SHP77 treated with DMSO at 0.1 percent for 48 hours (cell line): ENCODE measurements at places on chromosomes 4 and X.

GRCh38 chr4:118918388-118918787 lies 29.7 kb downstream of the SYNPO2 start:
- no peak for DNase-seq

DNA sequence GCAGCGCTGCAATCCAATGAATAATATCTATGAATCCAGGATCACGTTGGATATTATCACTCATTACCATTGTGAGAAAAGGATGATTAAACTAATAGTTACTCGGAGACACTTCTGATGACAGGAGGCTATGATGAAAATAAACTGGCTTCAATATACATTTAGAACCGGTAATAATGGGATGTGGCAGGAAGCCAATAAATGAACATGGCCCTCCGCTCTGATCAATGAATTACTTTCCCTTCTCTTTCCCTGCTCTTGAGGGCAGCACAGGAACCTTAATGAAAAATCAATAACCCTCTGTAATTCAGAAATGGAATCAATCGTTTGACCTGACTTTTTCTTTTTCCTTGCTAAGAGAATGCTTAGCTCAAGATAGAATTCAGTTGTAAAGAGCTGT lies 103.9 kb upstream of the PAQR3 start:
- DNase-seq, result no peak

- DNase-seq, result no peak
Measured at GRCh38 chr4:6230502-6230785, 30.1 kb upstream of the JAKMIP1 start.

DNA sequence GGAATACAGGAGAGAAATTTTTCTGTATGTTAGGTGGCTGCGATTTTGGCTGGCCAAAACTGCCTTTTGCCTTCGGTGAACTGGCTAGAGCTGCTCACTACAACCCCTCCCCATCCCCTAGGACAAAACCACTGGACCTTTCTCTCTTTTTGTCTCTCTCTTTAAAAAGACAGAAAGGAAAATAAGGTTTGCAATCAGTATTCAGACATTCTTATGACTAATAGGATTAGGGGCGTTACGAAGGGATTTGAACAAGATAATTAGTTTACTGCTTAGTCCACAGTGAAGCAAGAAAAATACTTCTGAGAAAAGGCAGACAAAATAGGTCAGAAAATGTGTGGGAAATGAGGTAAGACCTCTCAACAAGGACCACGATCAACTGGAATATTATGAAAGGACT lies 180.4 kb downstream of the SLIT2 start:
- no peak for DNase-seq

DNA sequence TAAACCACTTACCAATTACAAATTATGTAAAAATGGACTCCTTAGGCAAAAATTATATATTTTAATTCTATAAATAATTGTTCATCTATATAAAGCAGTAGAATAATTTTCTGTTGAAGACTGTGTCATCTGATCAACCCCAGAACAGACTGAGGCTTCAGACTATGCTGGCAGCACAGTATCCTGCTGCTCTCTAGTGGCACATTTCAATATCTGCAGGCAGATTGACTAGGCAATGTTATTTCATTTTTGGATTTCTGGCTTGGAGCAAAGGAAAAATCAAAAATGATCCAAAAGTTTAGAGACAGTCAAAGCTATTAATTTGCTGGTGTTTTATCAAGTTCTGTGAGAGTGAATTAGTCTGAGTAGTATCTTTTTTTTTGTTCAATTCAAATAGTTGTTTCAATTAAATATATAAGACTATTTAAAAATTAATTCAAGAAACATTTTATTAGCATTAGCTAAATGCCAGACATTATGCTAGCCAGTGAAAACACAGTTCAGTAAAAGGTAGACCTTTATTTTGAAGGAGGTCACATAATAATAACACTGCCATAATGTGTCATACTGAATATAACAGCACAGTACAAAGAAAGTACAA lies 21.3 kb upstream of the SULT1E1 start:
- DNase-seq, result peak; percentile 12

GRCh38 chrX:125287282-125287681 lies 32.4 kb upstream of the TEX13C start:
- DNase-seq, result no peak

- no peak for DNase-seq
Measured at GRCh38 chrX:1767026-1767425, 152.2 kb downstream of the ASMT start.

DNA sequence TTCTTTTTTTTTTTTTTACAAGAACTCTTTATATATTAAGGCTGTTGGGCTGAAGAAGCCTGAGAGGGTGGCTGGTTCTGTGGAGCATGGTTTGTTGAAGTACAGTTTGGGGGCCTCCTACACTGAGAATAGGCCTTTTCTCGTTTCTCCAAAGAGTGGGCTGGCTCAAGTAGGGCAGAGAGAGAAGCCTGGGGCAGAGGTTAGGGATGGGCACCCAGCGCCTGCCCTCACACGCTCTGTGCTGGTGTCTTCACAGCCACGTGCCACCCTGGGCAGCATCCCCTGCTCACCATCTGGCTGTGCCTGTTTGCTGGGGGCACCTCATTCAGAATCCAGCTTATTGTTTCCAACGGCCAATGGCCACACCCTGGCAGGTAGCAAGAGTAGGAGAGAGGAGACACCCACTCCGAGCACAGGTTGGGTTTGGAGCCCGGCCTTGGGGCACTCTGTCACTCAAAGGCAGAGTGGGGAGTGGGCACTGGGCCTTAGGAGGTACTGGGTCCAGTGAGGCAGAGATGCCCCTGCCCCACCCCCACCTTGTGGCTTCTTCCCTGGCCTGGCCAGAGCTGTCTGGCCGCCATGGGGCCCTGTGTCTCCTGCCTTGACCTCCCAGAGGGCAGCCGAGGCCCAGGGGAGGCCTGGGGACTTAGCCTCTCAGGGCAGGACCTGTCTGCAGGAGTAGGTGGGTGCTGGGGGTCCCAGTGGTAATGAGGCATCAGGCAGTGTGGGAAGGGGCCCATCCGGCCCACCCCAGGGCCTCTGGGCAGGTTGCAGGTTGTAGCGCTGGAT lies 2.9 kb downstream of the MSANTD1 start:
- DNase-seq, result no peak

DNA sequence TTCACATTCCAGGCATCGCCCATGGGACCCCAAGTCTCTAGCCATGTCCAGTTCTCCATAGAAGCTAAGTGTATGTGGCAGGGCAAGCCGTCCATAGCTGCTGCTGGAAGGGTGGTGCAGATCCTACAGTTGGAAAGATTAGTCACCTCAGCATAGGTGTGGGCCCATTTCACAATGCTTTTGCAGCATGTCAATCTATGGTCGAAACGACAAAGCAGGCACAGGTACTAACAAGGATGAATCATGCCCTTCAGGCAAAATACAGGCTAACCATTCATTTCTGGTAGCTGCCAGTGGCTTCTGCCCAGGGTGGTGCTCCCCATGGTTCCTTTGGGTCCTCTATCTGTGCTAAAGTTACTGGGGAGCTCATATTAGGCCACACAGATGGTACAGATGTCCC lies 225.2 kb downstream of the ADGRL3 start:
- no peak for DNase-seq

- peak; percentile 19 for DNase-seq
Measured at GRCh38 chr4:22237155-22237751, 278.6 kb downstream of the ADGRA3 start.

- DNase-seq, result no peak
Measured at GRCh38 chrX:112822892-112823291, 17.7 kb downstream of the AMOT start.

DNA sequence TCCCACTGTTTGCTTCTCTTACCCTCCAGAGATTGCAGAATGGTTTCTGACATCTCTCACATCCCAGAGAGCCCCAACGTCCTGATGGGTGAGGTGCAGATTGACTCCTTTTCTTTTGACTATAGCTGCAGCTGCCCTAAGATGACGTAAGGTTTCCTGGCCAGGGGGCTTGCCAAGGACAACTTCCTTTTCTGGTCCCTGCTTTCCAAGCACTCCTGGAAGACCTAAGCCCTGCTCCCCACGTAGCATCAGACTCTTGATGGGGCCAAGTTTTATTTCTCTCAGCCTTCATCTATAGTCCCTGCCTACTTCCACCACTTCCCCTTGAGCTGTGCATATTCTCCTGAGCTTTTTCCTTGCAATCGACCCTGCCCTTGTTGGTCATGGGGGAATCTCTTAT lies 497.7 kb downstream of the IDS start:
- DNase-seq, result no peak

DNA sequence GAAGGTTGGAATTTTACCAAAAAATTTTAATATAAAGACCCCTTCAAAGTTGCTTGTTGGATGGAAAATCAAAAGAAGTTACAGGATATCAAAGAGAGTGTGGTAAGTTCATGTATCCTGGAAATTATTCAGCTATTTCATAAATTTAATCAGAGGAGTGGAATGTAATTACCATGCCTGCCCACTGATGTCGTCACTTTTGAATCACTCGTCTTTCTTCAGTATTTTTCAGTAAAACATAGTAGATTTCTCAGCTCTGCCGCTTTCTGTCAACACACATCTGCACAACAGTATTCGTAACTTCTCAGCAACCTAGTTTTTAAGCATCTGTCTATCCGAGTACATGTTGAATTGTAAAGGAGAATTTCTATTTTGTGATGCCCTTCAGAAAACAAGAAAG lies 2163.0 kb upstream of the AGA start:
- no peak for DNase-seq
